ENCODE measurements at places on chromosomes 5 and 9. TPM values are rescaled to one million over a fixed set of nuclear protein-coding genes. Genes with fewer than 3 reads are reported as not detected.

DNA sequence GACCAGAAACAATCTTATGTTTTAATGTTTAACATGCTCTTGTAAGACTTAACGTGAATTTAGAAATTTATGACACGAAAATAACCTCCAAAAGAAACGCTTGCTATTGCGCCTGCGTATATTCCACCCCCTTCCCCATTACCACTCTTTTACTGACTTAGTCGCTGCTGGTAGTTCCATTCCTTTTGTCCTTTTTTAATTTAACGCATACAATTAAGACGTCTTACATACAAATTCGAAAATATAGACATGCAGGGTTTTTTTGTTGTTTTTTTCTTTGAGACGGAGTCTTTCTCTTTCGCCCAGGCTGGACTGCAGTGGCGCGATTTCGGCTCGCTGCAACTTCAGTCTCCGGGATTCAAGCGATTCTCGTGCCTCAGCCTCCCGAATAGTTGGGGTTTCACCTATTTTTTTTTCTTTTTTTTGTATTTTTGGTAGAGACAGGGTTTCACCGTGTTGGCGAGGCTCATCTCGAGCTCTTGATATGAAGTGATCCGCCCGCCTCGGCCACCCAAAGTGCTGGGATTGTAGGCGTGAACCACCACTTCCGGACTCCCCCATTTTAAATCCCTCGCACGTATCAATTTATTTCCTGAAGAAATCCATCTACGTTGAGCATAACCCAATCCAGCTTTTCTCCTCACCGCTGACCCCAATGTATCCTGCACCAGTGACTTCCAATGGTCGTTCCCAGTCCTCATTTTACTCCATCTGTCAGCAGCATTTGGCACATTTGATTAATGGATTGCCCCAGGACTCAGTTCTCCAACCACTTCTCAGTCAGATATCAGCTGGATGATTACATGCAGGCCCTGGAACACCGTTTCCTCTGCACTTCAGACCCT is 684 bp upstream of the MED7 start:
- no peak for DNase-seq
- peak overlapping the region; percentile 92 for H3K27ac ChIP-seq
- peak overlapping the region; percentile 94 for H3K4me3 ChIP-seq
- H3K4me1 ChIP-seq: peaks cover 4% of the 10 kb centered on the region
- H3K36me3 ChIP-seq: peaks cover 14% of the 10 kb centered on the region
- H3K27me3 ChIP-seq: peaks cover 4% of the 10 kb centered on the region

- no peak for DNase-seq
- no peak overlapping the region for H3K27ac ChIP-seq
- no peak overlapping the region for H3K4me3 ChIP-seq
- H3K36me3 ChIP-seq: no peaks in the 10 kb centered on the region
- H3K27me3 ChIP-seq: peaks cover 5% of the 10 kb centered on the region
Measured at GRCh38 chr5:76384705-76385104, 18.4 kb upstream of the IQGAP2 start.

GRCh38 chr5:44001675-44002380 is 387.4 kb downstream of the FGF10 start:
- no peak overlapping the region for H3K4me3 ChIP-seq
- DNase-seq: no peak
- no peaks in the 10 kb centered on the region for H3K4me1 ChIP-seq
- H3K27me3 ChIP-seq: no peaks in the 10 kb centered on the region

DNA sequence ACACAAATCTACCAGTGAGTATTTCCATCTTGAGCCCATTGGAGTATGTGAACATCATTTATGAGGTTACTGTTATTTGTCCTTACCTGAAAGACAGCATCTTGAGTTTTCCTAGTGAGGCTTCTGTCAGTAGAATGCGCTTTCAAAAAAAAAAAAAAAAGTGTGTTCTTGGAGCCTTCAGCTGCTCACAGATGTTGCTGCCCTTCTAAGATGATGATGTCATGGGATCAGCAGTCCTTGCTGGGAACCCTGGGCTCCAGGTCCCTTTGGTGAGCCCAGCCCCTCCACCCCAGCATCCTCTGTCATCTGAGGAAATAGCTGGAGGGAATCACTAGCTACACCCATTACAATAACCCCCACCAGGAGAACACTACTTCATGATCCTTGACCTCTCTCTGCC is 83.3 kb downstream of the ATPSCKMT start:
- H3K27ac ChIP-seq: no peak overlapping the region
- no peaks in the 10 kb centered on the region for H3K36me3 ChIP-seq
- H3K27me3 ChIP-seq: peaks cover 3% of the 10 kb centered on the region
- peaks cover 13% of the 10 kb centered on the region for H3K4me1 ChIP-seq
- no peak for DNase-seq
- no peak overlapping the region for H3K4me3 ChIP-seq

DNA sequence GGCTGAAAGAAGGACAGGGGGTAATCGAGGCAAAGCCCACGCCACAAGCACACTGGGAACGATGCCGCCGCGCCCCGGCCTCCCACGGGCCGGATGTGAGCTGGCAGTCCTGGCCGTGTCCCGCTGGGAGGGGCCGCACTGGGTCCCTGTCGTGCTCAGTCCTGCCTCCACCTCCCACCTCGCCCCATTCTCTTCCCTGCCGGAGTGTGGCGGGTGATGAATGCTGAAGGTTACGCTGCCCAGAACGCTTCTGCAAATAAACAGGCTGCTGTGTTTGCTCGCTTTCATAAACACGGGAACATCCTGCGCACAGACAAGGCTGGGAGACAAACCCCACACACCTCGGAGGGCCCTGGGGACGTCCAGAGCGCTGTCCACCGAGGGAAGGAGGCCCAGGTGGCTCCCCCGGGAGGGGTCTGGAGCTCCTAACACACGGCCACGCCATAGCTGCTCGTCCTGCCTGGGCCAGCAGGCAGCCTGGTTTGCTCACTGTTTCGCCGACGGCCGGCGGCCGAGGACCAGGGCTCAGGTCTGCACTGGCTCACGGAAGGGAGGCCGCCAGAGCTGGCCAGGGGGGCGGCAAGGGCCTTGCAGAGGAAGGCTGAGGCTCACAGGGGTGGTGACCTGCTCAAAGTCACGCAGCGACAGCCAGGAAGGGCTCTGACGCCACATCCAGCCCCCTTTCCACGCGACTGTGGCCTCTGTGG is 2.3 kb downstream of the DNLZ start:
- no peak overlapping the region for H3K27ac ChIP-seq
- no peak for DNase-seq
- no peaks in the 10 kb centered on the region for H3K27me3 ChIP-seq
- no peaks in the 10 kb centered on the region for H3K36me3 ChIP-seq
- no peak overlapping the region for H3K4me3 ChIP-seq

- H3K27ac ChIP-seq: no peak overlapping the region
- peaks cover 32% of the 10 kb centered on the region for H3K4me1 ChIP-seq
- H3K4me3 ChIP-seq: no peak overlapping the region
- no peak for DNase-seq
- H3K27me3 ChIP-seq: no peaks in the 10 kb centered on the region
Measured at GRCh38 chr5:119301210-119301609, 54.6 kb upstream of the TNFAIP8 start.

- H3K4me1 ChIP-seq: peaks cover 4% of the 10 kb centered on the region
- DNase-seq: no peak
- no peaks in the 10 kb centered on the region for H3K36me3 ChIP-seq
- no peak overlapping the region for H3K4me3 ChIP-seq
Measured at GRCh38 chr5:42498000-42498399, 74.8 kb downstream of the GHR start.

DNA sequence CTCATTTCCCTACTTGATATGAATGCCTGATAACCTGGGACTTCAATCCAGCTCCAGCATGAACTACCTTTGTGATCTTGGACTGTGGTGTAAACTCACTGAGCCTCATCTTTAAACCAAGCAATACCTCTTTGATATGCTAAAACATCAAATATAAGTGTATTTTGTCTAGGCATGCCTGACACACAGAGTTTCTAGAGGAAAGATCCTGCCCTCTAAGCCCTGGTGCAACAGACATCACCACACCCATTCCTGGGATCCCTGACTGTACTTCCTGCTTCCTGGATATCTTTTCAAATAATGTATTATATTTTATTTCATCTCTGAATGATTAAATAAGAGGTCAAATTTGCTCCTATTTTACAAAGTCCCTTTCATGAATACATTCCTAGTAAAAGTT is 55.8 kb downstream of the ANXA2R start:
- H3K36me3 ChIP-seq: no peaks in the 10 kb centered on the region
- H3K4me3 ChIP-seq: no peak overlapping the region
- DNase-seq: no peak
- peaks cover 36% of the 10 kb centered on the region for H3K27me3 ChIP-seq
- no peak overlapping the region for H3K27ac ChIP-seq

The TRPM6 gene
- total RNA-seq: 16.9 TPM

DNA sequence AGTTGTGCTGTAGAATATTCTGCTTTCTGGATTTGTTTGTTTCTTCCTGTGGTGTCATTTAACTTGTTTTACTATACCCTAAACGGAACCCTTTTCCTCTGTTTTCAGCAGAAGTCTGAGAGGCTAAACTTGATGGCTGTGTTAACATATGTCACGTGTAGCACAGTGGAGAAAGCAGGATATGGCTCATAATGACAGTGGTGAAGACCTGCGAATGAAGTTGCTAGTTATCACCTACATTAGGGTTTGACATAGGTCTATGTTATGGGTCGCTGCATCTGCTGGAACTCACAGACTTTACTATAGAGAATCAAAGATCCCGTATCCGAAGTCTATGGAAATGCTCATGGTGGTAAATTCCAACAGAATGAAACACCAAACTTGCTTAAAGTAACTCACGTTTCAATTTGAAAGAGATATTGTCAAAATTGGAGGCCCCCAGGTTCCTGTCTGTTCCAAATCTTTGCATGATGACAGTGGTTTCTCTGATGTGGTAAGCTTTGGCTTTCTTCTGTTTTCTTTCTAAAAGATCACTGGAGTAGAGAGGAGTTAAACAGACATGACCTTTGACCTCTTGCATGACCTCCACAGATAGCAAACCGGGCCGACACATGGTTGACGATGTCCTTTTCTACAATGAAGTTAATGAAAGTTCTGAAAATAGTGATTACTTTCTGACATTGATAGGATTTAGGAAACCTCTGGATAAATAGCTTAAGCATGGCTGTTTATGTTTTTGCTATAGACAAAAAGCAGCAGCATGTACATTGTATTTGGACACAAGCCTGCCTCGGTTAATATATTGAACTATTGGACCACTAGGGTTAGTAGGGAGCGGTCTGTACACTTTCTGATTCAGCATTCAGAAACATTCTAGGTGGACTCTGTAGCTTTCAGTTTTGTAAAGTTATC is 3.1 kb upstream of the CATSPER3 start:
- no peaks in the 10 kb centered on the region for H3K27me3 ChIP-seq
- H3K36me3 ChIP-seq: peaks cover 4% of the 10 kb centered on the region
- H3K4me3 ChIP-seq: no peak overlapping the region
- no peak overlapping the region for H3K27ac ChIP-seq
- peaks cover 7% of the 10 kb centered on the region for H3K4me1 ChIP-seq
- no peak for DNase-seq

The DMRT1 gene
- not detected for total RNA-seq

- DNase-seq: no peak
- no peaks in the 10 kb centered on the region for H3K36me3 ChIP-seq
- peaks cover 32% of the 10 kb centered on the region for H3K4me1 ChIP-seq
Measured at GRCh38 chr5:57841676-57842363, 359.2 kb upstream of the ACTBL2 start.

- no peak overlapping the region for H3K4me3 ChIP-seq
- no peak for DNase-seq
- no peak overlapping the region for H3K27ac ChIP-seq
- H3K36me3 ChIP-seq: no peaks in the 10 kb centered on the region
- H3K4me1 ChIP-seq: no peaks in the 10 kb centered on the region
Measured at GRCh38 chr9:22838266-22838665, 391.6 kb downstream of the DMRTA1 start.

- H3K4me1 ChIP-seq: peaks cover 17% of the 10 kb centered on the region
- peaks cover 30% of the 10 kb centered on the region for H3K27me3 ChIP-seq
- DNase-seq: peak; percentile 66
Measured at GRCh38 chr9:34375901-34376595, 650 bp downstream of the MYORG start.

DNA sequence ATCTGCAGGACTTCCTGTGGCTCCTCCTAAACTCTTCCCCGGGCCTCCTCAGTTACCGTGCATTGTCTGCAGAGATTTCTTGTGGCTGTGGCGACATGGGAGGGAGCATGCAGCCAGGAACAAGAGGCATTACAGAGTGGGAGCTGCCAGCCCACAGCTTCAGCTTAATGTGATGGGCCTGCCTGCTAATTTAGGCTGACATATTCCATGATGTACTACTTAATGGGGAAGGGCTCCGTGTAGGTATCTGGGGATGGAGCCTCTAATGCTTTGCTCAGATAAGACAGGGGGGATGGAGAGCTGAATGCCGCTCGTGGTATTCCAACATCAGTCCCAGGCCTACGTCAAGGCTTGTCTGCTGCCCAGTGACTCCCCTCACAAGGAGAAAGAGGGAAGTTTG is 137.6 kb upstream of the GPR151 start:
- H3K4me1 ChIP-seq: peaks cover 9% of the 10 kb centered on the region
- H3K27me3 ChIP-seq: peaks cover 7% of the 10 kb centered on the region
- no peak overlapping the region for H3K4me3 ChIP-seq
- no peak overlapping the region for H3K27ac ChIP-seq

DNA sequence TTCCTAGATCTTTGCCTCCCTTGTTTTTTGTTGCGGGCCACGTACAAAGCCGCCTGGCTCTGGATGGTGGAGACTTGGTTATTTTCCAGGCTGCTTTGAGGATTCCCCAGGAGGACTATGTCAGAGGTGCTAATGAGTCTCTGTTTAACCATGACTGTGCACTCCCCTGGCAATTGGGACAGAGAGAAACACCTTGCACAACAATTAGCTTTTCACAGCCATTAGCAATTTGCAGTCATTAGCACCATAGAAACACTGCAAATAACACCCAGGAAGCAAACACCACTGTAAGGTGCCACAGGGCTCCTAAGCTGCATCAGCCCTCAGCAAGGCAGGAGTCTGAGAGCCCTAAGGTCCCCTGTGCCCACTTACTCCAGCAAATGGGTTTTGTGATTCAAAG is 201.0 kb upstream of the VLDLR start:
- DNase-seq: no peak
- H3K27ac ChIP-seq: no peak overlapping the region
- H3K27me3 ChIP-seq: no peaks in the 10 kb centered on the region
- H3K4me1 ChIP-seq: peaks cover 42% of the 10 kb centered on the region
- H3K4me3 ChIP-seq: no peak overlapping the region

GRCh38 chr9:117649126-117649525 is 55.1 kb upstream of the TLR4 start:
- H3K4me1 ChIP-seq: peaks cover 21% of the 10 kb centered on the region
- no peak for DNase-seq
- H3K27ac ChIP-seq: no peak overlapping the region
- H3K27me3 ChIP-seq: peaks cover 12% of the 10 kb centered on the region

The TIFAB gene
- not detected for total RNA-seq

The DMRT2 gene
- 18.8 TPM for total RNA-seq

The DRD1 gene
- 0.17 TPM for total RNA-seq

Measured in type B pancreatic cell (in vitro differentiated cells).